ENCODE measurements at places on chromosomes 3 and 15.

GRCh38 chr3:169268286-169268776, 395.2 kb downstream of the MECOM start:
- DNase-seq, result no peak

DNA sequence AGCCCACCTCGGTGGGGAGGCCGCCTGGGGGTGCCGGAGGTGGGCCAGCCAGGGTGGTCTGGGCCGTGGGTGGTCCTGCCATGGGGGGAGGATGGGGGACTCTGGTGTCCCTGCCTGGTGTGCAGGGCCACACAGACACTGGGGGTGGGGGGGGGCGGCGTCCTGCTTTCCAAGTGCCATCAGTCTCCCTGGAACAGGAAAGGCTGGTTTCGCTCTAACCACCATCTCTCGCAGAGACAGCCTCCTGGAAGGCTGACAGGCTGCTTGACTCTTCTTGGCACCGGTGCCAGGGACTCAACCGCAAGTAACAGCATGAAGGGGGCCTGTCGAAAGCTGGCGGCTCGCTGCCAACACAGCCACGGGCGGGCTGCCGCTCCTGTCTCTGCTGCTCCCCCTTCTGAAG, 40.3 kb downstream of the RGMA start:
- no peak for DNase-seq

GRCh38 chr15:32737304-32737703, 19.5 kb downstream of the GREM1 start:
- no peak for DNase-seq

DNA sequence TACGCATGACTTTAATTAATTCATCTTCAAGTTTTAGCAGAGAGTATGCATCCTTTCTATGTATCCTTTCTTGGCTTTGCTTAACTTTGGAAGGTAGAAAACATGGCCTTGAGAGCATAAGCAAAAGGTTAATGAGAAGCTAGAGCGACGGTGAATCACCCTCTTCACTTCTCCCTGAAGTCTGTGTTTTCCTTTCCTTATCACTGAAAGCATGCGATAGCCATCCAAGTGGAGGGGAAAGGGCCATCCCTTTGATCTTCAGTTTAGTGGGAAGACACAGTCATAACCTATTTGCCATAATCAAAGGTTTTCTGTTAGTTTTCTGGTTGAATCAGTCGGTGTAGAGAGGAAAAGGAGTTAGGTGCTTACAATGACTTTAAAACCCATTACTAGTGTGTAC, 354.0 kb upstream of the ROBO2 start:
- no peak for DNase-seq

DNA sequence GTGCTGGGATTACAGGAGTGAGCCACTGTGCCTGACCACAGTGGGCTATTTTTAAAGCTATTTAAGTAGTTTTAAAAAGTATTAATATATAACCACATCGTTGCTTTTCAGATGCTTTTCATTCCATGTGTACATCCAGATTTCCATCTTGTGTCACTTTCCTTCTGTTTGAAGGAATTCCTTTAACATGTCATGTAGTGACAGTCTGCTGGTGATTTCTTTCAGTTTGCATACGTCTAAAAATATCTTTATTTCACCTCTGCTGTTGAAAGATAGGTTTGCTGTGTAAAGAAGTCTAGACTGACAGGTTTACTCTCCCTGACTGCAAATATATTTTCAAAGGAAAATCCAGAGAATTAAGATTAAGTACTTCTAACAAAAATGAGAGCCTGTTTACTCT, 12.2 kb downstream of the FAM240A start:
- no peak for DNase-seq

DNA sequence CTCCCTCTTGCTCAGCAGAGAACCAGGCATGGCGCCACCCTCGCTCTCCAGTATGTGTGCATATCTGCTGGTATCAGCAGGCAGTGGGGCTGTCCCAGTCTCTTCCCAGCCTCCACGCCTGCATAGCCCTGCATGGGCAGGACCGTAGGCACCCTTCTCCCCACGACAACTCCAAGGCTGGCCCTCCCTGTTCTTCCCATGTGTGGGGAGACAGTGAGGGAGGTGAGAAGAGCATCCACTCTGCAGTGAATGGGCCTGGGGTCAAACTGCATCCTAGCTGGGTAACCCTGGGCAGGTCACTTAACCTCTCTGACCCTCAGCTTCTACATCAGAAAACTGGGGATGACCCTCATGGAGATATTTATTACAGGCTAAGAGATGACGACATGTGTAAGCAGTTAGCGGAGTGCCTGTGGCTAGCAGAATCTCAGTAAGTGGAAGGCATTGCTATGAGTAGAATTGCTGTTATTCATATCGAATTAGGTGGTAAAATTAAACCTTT, 13.3 kb upstream of the SSUH2 start:
- DNase-seq, result no peak

GRCh38 chr15:91318931-91319330, 218.9 kb downstream of the SV2B start:
- DNase-seq, result no peak

DNA sequence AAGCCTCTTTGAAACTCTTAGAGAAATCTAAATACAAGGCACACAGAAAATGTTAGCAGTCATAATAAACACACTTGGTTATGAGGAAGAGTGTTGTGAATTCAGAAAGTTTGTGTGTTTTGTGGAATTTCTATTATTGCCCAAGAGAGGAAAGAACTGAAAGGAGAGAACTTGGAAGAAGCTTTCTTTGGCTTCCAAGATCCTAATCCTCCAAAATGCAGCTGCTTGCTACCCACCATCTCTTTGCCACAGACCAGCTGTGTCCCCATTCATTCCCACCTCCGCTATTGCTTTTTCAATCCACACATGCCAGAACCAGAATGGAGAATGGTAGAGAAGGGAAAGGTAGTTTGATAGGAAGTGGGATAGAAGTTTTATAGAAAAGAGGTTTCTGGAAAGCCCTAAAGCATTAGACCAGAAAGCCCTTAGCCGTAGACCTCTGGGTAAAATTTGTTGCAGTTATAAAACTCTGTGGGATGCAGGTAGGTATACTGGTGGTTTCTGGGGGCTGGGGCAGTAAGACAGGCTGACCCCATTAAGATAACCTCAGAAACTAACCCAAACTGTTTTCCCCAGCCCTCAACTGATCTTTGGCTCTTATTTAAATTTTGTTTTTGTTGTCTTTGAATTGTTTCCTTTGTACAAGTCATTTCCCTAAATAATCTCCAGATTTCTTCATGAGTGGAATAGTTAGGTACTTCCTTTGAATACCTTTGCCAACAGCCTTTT, 108.5 kb downstream of the FILIP1L start:
- DNase-seq, result no peak

- no peak for DNase-seq
Observed at GRCh38 chr3:140081887-140082286, 146.9 kb downstream of the CLSTN2 start.

GRCh38 chr3:52881871-52882270, 15.5 kb downstream of the STIMATE start:
- no peak for DNase-seq

GRCh38 chr15:45221053-45221599, 30.9 kb upstream of the SLC28A2 start:
- DNase-seq, result no peak

DNA sequence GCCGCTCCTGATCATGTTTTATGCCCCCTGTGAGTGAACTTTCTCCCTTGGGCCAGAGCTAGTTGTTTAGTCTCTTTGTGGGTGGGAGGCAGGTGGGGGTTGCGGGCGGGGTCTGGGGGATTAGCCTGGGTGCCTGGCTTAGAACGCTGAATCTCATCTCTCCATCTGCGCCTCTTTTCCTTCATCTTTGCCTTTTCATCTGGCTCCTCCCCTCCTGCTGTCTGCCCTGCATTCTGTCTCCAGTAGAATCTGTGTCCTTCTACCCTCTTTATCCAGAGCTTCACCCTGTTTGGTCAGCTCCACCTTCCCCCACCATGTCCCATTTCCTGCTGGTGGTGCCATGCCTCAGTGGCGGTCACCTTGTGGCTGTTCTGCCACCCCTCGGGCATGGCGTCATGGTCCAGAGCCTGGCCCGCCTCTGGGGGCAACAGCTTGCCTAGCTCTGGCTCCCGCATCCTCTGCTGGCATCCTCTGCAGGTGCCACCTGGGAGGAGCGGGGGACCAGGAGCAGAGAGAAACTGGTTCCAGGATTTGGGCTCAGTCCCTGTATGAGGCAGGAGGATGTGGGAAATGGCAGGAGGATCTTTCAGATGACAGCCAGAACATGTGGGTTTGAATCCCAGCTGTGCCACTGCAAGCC, 44.3 kb downstream of the PDIA5 start:
- DNase-seq, result no peak

DNA sequence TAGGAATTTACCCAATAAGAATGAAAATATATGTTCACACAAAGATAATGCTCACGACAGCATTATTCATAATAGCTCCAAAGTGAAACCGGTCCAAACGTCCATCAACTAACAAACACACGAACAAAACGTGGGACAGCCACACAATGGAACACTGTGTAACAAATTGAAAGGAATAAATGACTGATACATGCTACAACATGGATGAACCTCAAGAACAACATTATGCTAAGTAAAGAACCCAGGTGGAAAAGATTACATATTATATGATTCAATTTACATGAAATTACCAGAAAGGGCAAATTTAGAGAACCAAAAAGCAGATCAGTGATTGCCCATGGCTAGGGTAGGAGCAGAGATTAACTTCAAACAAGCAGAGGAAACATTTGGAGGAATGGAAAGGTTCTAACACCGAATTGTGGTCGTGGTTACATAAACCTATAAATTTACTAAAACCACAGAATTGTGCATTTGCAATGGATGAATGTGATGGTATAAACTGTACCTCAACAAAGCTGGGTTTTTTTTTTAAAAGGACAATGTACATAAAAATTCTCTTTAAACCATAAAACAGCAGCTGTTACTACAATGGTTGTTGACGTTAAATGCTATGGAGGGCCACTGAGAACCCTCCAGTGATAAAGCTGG, 76.3 kb downstream of the XXYLT1 start:
- no peak for DNase-seq

GRCh38 chr15:49900006-49900902, 218.8 kb downstream of the ATP8B4 start:
- DNase-seq, result no peak

DNA sequence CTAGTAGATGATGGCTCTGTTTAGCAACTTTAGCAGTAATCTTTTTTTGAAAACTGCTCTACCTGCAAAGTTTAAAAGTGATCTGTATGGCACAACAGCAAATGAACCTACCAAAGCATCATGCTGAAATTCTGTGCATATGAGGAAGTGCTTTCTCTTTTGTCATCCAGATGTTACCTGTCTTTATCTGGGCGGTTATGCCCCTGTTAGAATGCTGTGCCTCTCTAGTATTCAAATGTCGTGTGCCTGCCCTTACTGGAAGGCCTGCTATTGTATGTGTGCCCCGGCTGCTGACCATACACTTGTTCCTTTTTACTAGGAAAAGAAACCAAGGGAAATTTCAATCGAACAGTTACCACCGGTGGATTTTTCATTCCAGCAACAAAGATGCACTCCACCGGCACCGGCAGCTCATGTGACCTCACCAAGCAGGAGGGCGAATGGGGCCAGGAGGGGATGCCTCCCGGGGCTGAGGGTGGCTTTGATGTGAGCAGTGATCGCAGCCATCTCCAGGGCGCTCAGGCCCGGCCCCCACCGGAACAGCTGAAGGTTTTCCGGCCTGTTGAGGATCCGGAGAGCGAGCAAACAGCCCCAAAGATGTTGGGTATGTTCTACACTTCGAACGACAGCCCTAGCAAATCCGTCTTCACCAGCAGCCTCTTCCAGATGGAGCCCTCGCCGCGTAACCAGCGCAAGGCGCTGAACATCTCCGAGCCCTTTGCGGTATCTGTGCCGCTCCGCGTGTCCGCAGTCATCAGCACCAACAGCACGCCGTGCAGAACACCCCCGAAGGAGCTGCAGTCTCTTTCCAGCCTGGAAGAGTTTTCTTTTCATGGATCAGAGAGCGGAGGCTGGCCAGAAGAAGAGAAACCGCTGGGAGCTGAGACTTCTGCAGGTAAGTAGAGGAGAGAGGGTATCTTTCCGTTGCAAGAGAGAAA, 61.6 kb downstream of the TMEM39A start:
- DNase-seq, result no peak

- no peak for DNase-seq
Observed at GRCh38 chr3:31758322-31758965, 222.6 kb downstream of the OSBPL10 start.

- DNase-seq, result no peak
Observed at GRCh38 chr3:24545887-24546286, 51.2 kb upstream of the THRB start.

DNA sequence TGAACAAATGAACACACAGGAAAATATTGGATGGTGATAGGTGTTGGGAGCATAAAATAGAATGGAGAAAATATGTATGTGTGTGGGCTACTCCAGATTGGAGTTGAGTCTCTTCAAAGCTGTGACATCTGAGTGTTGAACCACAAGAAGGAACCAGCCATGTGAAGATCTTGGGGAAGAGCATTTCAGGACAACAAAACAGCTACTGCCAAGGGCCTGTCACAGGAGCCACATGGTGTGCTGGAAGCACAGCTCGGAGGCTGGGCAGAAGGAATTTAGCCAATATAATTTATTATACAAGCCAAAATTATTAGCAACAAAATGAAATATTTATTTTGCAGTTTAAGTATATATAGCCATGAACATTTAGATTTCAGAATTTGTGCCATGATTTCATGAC, 108.3 kb upstream of the FGF7 start:
- DNase-seq, result no peak
